ENCODE measurements at places on chromosomes 6 and 20.

- peaks cover 9% of the 10 kb centered on the region for H3K36me3 ChIP-seq
- DNase-seq = no peak
- H3K4me1 ChIP-seq = peaks cover 22% of the 10 kb centered on the region
- H3K27ac ChIP-seq = no peak overlapping the region
- H3K27me3 ChIP-seq = no peaks in the 10 kb centered on the region
Measured at GRCh38 chr6:31727034-31727716, 1.9 kb downstream of the DDAH2 start.

- H3K4me1 ChIP-seq = no peaks in the 10 kb centered on the region
- H3K27ac ChIP-seq = no peak overlapping the region
- no peaks in the 10 kb centered on the region for H3K27me3 ChIP-seq
- no peak for DNase-seq
- no peak overlapping the region for H3K4me3 ChIP-seq
- H3K36me3 ChIP-seq = no peaks in the 10 kb centered on the region
Measured at GRCh38 chr6:143664171-143664570, 13.6 kb upstream of the PHACTR2 start.

DNA sequence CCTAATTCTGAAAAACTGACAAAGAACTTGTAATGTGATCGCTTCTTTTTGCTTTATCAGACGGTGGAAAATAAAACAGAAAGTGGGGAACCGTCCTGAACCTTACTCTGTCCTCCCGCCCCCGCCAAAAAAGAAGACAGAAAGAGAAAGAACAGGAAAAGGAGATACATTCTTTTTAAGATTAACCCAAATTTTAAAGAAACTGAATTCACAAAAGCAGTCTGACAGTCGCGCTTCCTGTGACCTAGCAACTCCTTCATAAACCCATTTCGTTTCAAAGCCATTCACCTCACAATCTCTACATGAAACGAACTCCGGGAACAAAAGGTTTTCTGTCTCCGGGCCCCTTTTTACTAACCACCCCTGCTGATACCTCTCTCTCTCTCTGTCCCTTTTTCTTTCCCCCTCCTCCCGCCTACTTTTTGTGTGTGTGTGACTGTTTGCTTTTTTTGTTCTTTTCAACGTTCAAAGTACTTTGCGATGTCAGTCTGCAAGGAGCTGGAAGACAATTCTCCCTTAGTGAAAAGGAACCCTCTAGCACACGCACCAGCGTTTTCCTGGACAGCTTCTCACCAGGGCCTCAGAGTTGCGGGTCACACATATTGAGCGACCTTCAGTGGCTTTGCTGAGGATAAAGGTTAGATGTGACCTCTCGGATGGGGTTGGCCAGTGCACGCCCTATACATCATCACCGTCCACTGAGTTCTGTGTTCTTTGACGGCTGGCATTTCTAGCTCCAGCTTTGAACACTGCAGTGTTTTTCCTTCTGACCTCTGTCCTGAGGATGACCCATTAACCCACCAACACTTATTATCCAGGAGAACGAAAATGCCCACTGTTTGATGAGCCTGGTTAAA, 530 bp upstream of the NEDD9 start:
- no peak overlapping the region for H3K27ac ChIP-seq
- no peaks in the 10 kb centered on the region for H3K36me3 ChIP-seq
- no peaks in the 10 kb centered on the region for H3K4me1 ChIP-seq
- DNase-seq = no peak

- H3K27ac ChIP-seq = no peak overlapping the region
- DNase-seq = no peak
- no peaks in the 10 kb centered on the region for H3K27me3 ChIP-seq
- H3K36me3 ChIP-seq = no peaks in the 10 kb centered on the region
- H3K4me3 ChIP-seq = no peak overlapping the region
- peaks cover 6% of the 10 kb centered on the region for H3K4me1 ChIP-seq
Measured at GRCh38 chr6:44029444-44030185, 97.6 kb downstream of the MRPL14 start.

DNA sequence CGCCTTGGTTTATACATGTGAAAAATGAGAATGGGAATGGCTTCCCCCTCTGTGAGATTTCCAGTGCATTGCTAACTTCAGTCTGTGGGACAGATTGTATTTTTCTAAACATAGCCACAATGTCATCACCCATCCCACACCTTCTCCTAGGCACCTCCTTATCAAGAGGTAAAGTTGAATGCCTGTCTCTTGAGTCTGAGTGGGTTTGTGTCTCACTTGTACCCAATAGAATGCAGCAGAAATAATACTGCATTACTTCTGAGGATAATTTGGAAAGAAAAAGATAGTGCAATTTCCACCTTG, 27.9 kb downstream of the RIN2 start:
- no peaks in the 10 kb centered on the region for H3K36me3 ChIP-seq
- no peak for DNase-seq
- no peaks in the 10 kb centered on the region for H3K27me3 ChIP-seq
- peak overlapping the region; percentile 65 for H3K27ac ChIP-seq

DNA sequence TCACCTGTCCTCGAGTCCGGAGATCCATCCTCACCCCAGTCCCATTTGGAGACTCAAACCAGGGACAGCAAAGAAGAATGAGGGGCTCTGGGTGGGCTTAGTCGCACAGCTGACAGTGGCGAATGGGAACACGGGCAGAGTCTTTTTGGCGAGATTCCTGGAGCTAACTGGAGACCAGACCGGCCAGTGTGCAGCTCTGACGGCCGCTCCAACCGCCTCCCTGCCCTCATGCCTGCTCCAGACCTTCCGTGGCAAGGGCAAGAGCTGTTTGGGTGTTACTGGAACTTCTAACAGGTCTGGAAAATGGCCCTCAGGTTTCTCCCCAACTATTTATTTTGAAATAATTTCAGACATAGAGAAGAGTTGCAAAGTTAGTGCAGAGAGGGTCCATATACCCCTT, 75.6 kb downstream of the IRF4 start:
- H3K36me3 ChIP-seq = no peaks in the 10 kb centered on the region
- peaks cover 5% of the 10 kb centered on the region for H3K27me3 ChIP-seq
- no peak overlapping the region for H3K27ac ChIP-seq
- no peak for DNase-seq
- H3K4me3 ChIP-seq = no peak overlapping the region

DNA sequence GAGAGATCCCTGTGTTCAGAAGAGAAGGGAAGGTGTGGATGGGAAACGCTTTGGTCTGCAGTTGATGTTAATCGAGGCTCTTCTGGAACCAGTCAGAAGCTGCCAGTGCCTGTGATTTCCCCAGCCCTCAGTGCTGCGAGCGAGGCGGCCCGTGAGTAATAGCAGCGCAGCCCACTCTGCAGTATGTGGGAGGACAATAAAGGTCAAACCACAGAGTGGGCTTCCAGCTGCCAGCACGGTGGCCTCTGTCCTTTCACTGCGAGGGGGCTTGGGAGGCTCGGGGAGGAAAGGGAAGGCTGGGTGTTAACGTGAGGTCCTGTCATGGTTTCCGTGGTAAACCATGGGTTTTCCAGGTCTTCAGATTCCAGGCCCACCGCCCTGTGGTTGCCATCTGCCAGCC, 32.3 kb upstream of the TAGAP start:
- DNase-seq = no peak
- H3K27me3 ChIP-seq = peaks cover 29% of the 10 kb centered on the region
- H3K4me3 ChIP-seq = no peak overlapping the region
- no peaks in the 10 kb centered on the region for H3K36me3 ChIP-seq

GRCh38 chr6:109344226-109344625, 38.0 kb downstream of the CD164 start:
- no peak for DNase-seq
- H3K4me3 ChIP-seq = no peak overlapping the region
- H3K36me3 ChIP-seq = no peaks in the 10 kb centered on the region
- no peak overlapping the region for H3K27ac ChIP-seq
- no peaks in the 10 kb centered on the region for H3K4me1 ChIP-seq

DNA sequence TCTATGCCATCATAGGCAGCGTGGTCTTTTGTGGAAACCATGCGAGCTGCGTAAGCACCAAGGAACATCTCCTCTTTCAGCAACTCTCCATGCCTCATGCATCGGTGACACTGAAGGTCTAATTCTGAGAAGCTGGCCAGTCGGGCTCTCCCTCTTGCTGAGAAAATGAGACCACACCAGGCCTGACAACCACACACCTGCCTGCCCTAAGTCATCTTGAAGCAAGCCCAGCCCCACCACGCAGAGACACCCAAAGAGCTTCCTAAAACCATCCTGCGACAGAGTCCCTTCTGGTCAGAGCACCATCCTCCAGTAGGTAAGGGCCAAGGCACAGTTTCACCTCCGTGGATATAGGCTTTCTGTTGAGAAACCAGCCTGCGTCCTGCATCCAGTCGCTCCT, 26.6 kb downstream of the PREX1 start:
- no peak overlapping the region for H3K27ac ChIP-seq
- no peak overlapping the region for H3K4me3 ChIP-seq
- H3K27me3 ChIP-seq = no peaks in the 10 kb centered on the region
- DNase-seq = no peak
- no peaks in the 10 kb centered on the region for H3K4me1 ChIP-seq

GRCh38 chr6:15504581-15505350, 158.1 kb downstream of the DTNBP1 start:
- DNase-seq = no peak
- H3K36me3 ChIP-seq = no peaks in the 10 kb centered on the region
- H3K4me1 ChIP-seq = no peaks in the 10 kb centered on the region
- H3K27ac ChIP-seq = no peak overlapping the region
- no peaks in the 10 kb centered on the region for H3K27me3 ChIP-seq
